Mesothelial cell of epicardium (in vitro differentiated cells): ENCODE measurements at places on chromosomes 12 and 14.

GRCh38 chr14:60649875-60650372 is 647 bp upstream of the SIX1 start:
- DNase-seq = no peak

DNA sequence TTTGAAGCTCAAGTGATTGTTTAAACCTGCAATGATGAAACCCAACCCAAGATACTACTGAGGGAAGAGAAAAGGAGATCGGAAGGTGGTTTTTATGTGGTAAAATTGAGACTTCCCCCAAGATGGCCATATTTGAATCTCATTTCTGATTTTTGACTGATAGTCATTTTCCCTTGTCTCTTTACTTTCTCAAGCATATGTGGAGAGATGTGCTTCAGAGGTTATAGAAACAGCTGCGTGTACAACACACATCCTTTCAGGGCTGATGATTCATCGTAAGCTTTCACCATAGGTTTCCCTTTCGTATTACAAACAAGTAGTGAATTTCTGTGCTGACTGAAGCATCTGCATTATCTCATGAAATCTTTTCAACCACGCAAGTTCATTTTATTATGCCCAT is 276.2 kb downstream of the EMP1 start:
- DNase-seq = no peak

DNA sequence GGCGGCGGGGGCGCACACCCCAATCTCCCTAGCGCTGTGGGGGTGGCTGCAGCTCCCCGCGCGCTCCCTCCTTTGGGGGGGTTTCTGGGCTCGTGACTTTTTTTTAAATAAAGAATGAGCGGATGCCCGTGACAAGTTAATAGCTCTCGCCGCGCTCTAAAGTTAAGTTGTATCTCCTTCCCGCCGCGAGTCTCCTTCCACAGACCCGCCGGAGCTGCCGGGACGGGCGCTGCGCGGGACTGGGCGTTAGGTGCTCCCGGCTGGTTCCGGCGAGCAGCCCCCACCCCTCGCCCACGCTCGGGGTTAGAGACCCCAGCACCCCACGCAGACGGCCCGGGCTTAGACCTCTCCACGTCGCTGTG is 82.6 kb upstream of the HMGA2 start:
- peak; percentile 56 for DNase-seq

- DNase-seq = no peak
Observed at GRCh38 chr14:100320157-100320856, 2.8 kb upstream of the SLC25A47 start.
